Activated naive CD4-positive, alpha-beta T cell treated with Interleukin-2 at 50 U/mL for 16 hours (primary cell): ENCODE measurements at places on chromosomes 5 and 9.

- DNase-seq: no peak
These were observed 365.6 kb downstream of the CDK5RAP2 start for GRCh38 chr9:120214332-120214731.

- DNase-seq: no peak
These were observed 306.7 kb downstream of the NR2F1-AS1 start for GRCh38 chr5:93274291-93274690.

DNA sequence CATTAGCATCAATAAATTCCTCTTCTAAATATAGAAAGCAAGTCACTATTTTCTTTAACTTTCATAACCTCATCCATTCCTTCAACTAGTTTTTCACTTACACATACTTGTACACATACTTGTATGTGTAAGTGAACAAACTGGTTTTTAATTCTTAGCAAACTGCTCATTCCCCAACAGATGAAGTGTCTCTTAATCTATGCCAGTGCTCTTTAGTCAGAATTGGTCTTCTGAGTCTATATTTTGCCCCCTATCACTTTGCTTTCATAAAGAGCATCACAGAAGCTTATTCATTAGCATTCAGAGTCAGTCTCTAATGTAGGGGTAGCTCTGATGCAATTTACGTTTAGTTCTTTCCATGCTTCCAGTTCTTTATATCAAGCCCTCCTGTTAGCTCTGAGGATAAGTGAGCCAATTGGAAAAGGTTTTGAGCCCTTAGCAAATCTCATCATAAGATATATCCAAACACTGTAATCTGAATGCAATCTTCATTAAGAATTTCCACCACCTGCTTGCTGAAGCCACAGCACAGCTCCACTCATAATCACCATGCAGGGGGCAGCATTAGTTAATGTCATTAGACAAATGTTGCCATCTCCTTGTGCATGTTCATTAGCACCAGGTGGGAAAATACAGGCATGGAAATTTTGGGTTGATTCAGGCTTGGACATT, 178.5 kb upstream of the SLC24A2 start:
- DNase-seq: no peak

DNA sequence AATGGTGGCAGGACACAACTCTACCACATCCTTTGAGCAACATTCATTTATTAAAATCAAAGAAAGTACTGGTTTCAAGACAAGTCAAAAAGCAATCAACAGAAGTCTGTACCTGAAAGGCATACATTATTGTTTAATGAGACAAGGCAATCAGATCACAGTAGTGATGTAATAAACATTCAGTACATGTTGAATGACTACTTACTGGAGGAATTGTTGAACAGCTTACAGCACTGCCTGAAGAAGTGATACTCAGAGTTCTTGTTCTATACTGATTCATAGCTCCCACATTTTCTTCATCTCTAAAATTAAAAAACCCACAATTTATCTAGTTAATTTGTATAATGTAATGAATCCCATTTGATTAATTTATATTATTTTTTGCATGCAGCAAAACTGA, 18.2 kb downstream of the RIOK2 start:
- no peak for DNase-seq

GRCh38 chr9:133131506-133131905, 10.5 kb upstream of the RALGDS start:
- no peak for DNase-seq

GRCh38 chr9:23123048-23123632, 676.5 kb downstream of the DMRTA1 start:
- no peak for DNase-seq

DNA sequence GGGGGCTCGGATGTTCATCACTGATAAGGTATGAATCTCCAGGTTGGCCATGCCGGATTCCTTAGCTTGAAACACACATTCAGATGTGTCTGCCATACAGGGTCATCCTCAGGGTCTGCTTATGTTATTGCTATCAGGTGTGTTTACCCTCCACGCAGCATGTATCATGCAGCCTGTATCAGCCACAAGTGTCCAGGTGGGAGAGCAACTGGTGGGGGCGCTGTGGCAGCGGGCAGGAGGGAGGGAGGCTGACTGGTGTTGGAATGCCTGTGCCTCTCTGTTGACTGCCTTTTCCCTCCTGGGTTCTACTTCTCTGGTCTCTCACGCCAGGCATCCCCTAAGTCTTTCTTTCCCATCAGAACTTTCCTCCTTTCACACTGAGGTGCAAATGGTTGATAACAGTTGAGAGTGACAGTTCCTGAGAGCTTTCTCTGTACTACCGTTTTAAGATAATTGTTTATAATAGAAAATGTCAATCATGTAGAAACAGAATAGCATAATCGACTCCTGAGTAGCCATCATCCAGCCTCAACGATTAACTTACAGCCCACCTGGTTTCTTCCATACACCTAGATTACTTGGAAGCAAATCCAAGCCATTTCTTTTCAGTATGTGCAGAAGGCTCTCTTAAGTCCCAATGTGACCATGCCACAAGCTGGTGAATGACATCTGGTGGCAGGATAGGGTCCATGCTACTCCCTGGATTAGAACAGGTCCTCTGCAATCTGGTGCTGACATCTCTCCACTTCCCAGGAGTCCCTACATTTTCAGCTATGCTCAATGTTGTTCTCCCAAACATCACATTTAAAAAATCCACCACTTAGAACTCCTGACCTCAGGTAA, 86.6 kb downstream of the ACER2 start:
- DNase-seq: no peak

GRCh38 chr5:166117072-166118066, 2174.1 kb upstream of the WWC1 start:
- no peak for DNase-seq

DNA sequence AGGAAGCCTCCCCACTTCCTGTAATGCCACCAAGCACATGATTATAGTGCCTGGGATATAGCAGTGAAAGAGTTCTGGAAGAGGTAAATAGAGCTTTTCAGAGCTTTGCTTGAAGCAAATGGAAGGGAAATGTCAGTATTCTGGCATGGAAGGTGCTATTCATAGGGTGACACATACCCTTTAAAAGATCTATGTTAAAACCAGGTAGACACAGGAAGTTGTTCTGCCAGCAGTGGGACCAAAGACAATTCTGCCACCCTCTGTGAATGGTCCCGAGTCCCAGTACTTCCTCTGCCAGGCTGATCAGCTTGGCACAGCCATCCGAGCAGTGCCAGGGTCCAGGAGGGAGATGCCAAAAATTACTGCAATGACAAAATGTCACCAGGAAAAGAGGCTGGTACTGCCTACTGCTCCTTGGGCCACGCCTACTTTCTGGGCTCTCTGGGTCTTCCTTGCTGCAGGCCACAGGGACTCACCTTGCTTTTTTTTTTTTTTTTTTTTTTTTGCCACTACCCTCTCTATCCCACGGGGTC, 26.7 kb downstream of the GARNL3 start:
- DNase-seq: no peak

GRCh38 chr9:99076483-99077171, 28.3 kb upstream of the TGFBR1 start:
- DNase-seq: peak; percentile 33

- peak; percentile 73 for DNase-seq
These were observed at the start of gene JADE2 for GRCh38 chr5:134524826-134525682. Gene JADE2 (plus strand): TSS chr5:134525670. CDS start chr5:134535858, 10,188 bp downstream.
